GM20000 (cell line): ENCODE measurements at places on chromosomes 13 and 19.

DNA sequence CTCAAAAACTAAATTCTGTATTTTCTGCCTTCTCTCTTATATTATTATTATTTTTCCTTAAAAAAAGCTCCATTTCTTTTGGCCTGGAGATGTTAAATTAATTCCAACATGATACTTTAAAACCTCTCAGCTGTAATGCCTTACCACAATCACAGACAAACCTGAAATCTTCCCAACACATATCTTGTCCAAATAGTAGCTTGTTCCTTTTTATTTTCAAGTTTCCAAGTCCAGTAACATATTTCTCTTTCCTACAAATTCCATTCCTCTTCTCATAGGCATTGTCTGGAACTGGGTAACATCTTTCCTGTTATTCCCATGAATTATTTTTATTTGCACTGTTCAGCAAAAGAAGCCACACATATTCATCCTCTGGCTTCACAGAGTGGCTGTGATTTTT lies 137.0 kb downstream of the SLITRK6 start:
- DNase-seq, result no peak

DNA sequence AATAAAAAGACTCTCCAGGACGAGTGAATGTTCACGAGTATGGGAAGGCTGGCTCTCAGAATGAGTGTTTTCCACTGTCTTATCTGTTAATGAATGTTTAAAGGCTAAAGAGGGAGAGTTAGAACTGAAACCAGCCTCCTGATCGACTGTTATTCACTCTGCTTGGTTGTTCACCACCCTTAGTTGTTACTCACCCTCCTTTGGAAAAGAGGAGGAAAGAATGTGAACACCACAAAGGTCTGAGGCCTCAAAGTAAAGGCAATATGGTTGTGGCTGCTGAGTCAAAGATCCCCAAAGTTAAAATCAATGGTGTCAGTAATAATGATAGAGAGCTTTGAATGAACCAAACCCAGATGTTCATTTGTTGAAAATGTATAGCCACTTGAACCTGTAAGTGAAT lies 1793.2 kb upstream of the PCDH20 start:
- DNase-seq, result no peak

DNA sequence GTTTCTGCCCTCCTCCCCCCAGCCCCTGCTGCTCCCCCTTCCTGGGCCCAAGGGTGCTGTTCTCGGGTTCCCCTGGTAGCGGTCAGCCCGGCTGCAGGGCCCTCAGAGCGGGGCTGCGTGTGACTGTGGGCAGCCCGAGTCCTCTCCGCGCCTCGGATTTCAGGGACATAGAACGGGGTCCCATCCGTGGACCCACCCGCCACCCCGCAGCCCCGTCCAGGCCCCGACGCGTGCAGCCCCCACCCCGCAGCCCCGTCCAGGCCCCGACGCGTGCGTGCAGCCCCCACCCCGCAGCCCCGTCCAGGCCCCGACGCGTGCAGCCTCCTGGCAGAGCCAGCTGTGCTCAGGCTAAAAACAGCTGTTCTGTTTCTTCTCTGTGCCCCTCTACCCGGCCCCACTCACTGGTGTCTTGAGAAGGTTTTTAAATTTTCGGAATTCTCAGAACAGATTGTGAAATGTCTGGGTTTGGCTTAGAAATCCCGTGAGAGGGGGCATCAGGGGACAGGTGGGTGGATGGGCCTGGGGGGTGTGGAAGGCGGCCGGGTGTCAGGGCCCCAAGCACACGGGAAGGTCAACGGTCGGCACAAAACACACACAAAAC lies 5.5 kb upstream of the PRTN3 start:
- no peak for DNase-seq

DNA sequence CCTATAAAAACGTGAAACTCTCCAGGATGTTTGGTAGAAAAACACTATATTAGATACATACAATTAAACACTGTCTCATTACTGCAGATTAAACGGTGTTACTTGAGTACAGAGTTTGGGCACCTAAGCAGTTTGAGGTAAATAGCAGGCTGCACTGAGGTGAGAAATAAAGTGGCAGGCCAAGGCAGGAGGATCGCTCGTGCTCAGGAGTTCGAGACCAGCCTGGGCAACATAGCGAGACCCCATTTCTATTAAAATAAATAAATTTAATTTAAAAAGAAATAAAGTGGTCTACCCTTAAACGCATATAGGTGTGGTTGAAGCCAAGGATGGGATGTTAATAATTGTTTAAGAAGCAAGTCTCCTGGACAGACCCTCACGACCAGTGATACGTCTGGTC lies 1.2 kb downstream of the PSPC1 start:
- DNase-seq, result peak; percentile 14

DNA sequence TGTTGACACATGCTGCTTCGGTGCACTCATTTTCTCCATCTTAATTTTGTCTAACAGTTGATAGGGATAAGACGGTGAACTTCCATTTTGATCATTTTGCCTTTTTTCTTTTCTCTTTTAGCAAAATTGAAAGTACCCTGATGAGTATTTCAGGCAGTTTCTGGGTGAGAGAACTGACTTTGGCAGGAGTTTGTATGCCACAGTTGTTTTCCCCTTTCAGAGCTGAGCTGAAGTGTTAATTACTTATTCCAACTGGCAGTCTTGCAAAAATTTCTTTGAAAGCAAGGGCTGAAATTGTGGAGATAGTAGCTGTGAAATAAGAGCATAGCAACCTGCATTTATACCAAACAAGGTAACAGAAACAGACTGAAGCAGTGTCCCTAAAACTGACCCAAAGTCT lies 180.2 kb downstream of the SLITRK5 start:
- DNase-seq, result no peak

- DNase-seq, result peak; percentile 22
Observed at GRCh38 chr19:33819506-33819879, 22.8 kb downstream of the KCTD15 start.

DNA sequence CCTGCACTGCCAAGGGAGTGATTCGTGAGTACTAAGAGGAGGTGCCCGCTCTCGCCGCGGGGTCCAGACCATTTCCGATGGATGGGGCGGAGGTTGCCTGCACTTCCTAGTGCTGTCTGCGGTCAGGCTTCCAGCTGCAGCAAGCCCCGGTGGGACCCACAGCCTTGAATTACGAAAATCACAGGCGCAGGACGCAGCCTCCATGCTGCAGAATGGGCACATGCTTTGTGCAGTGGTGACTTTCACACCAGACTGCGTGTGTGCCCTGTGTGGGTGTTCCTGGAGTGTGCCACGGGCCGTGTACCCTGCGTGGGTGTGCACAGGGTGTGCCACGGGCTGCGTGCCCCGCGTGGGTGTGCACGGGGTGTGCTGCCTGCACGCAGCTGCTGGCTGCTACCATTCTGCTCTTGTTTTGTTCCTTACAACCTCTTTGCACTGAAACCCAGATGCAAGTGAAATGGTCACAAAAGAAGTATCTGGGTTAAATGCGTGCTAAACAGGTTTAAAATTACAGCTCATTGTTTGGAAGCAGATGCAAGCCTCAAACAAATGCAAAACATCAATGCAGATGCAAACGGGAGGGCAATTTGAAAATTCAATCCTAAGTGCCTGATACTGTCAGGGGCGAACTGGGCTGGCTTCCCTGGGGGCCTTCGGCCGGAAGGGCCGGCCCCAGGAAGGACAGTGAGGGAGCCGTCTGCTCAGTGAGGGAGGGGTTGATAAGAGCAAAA lies 221.2 kb upstream of the SOX1 start:
- DNase-seq, result no peak

GRCh38 chr13:45226024-45226423 lies 25.2 kb upstream of the KCTD4 start:
- no peak for DNase-seq

DNA sequence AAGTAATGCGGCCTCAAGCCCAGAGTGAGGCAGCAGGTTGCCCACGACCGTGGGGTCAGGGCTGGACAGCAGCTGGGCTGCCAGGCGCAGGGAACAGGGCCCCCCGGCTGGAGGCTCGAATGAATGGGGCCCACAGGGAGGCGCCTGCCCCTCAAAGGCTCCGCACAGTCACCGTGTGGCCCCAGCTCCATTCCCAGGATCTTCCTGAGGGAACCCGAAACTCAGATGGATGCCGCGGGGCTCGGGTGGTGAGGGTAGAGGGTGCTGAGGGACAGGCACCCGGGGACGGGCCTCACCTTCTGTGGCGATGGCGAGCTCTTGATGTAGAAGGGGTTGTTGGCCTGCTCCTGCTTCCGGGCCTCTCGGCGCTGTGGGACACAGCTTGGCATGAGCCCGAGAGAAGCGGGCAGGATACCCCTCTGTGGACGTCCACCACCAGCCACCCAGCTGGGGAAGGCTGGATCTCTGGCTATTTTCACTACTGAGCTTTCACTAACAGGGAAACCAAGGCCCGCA lies 19.3 kb downstream of the IZUMO4 start:
- DNase-seq, result no peak

DNA sequence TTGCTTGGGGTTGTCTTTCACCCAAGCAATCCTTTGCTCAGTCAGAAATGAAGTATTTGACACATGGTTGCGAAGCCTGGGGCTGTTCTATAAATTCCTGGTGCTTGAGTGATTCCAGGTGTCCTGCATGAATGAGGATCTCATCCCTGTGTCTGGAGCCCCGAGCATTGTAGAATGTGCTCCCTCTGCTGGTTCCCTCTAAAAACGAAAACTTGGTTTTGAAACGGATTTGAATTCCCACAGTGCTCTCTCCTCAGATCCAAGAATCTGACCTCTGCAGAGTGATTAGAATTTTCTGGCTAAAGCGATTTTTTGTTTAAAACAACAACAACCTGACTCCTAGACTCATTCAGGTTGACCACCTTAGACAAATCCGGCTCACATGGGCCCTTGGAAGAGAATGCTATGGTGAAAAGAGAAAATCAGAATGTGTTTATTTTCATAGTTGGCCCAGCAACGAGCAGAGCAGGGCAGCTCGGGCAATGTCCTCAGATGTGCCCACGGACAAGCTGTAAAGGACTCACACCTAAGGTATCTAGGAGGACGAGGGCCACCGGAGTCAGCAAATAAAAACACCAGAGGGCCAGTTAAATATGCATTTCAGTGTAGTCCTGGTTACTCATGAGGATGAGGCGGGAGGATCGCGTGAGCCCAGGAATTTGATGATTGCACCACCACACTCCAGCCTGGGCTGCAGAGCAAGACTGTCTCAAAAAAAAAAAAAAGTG lies 8.7 kb upstream of the ATP12A start:
- peak; percentile 62 for DNase-seq

GRCh38 chr13:73417012-73417615 lies 358.3 kb downstream of the KLF5 start:
- DNase-seq, result no peak

DNA sequence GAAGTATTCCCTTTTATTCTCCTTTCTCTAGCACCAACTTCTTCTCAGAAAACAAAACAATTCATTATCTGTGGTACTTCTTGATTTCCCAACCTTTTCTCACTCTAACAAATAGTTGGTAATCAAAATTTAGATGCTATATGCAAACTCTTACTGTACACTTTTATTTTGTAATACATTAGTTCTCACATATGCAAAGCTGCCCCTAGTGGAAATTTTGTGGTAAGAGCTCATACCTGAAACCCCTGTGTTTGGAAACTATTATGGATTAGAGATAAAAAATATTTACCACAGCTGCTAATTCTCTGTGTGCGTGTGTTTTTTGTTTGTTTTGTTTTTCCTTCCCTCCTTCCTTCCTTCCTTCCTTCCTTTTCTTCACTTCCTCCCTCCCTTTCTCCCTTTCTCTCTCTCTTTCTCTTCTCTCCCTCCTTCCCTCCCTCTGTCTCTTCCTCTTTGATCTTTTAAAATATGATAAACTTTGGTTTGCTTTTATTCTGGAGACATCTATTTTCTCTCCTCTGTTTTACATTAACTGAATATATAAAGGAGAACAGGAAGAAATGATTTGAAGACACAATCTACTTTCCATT lies 537.4 kb downstream of the SLITRK6 start:
- no peak for DNase-seq

GRCh38 chr19:6740589-6741343 lies 1.3 kb downstream of the TRIP10 start:
- DNase-seq, result peak; percentile 70

DNA sequence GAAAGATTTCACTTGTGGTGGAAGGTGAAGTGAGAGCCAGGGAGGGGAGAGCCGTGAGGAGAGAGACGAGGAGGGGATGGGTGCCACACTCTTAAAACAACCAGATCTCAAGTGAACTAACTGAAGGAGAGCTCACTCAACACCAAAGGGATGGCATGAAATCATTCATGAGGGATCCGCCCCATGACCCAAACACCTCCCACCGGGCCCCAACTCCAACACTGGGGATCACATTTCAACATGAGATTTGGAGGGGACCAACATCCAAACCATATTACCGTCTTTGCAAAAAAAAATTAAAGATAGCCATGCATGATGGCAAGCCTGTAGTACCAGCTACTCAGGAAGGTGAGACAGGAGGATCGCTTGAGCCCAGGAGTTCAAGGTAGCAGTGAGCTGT lies 34.9 kb upstream of the POP4 start:
- no peak for DNase-seq

- DNase-seq, result no peak
Observed at GRCh38 chr13:112443191-112443994, 67.2 kb downstream of the SPACA7 start.

DNA sequence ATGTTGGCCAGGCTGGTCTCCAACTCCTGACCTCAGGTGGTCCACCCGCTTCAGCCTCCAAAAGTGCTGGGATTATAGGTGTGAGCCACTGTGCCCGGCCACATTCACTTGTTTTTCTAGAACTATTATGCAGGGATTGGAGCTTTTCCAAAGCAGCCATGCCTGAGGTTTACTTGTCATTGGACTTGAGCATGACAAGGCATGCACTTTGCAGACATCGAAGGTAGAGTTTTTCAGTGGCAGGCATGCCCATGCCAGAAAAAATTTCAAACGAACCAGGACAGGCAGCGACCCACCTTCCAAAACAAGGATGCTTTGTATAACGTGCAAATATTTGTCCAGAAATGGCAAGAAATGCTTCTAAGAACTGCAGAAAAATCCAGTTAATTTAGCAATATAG lies 17.7 kb downstream of the PNMA8A start:
- DNase-seq, result no peak

DNA sequence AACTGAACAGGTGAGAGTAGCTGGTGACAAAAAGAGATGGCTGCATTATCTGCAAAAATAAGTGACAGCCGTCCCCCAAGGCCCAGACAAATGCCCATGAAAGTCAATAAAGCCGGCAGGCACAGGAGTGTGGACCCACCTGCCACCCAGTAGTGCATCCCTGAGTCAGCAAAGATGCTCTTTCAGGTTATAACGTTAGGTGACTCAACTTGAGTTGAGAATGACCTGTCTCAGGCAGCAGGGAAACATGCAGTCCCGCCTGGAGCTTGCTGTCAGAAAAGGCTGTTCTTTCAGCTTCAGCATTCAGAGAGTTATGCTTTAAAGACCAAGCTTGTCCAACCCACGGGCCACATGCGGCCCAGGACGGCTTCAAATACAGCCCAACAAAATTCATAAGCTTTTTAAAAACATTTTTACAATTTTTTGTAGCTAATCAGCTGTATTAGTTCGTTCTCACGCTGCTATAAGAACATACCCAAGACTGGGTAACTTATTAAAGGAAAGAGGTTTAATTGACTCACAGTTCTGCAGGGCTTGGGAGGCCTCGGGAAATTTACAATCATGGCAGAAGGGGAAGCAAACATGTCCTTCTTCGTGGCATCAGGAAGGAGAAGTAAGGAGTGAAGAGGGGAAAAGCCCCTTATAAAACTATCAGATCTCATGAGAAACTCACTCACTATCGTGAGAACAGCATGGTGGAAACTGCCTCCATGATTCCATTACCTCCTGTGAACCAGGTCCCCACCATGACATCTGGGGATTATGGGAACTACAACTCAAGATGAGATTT lies 110.4 kb downstream of the RAB20 start:
- no peak for DNase-seq

GRCh38 chr13:105121221-105121620 lies 1414.2 kb downstream of the EFNB2 start:
- DNase-seq, result no peak

- no peak for DNase-seq
Observed at GRCh38 chr19:1273263-1274041, 1.9 kb upstream of the FAM174C start.
